ENCODE measurements at places on chromosomes 5 and 9.

GRCh38 chr5:74673011-74673790 is 11.8 kb upstream of the HEXB start:
- peak; percentile 48 for DNase-seq

DNA sequence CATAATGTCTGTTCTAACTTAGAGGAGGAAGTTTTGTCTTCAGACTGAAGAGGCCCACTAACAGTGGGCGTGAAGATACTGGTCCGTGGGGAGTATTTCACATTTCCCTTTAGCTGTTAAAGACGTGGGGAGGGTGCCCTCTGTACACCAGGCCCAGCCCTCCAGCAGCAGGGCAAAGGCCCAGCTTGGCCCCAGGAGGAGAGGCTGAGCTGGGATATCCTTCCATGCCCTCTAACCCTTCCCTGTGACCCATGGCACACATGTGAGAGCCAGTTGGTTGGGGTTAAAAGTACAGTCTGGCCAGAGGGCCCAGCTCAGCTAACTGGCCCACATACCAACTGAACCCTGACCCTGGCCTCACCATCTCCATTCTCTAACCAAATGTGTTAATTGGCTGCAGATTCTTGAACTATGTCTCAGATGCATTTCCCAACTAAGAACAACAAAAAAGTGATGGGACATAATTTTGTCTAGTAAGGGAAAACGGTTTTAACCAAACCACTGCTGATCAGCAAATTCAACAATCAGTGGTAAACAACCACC is 74.4 kb downstream of the LHFPL2 start:
- DNase-seq, result no peak

GRCh38 chr9:18756712-18757125 is 276.3 kb downstream of the SAXO1 start:
- DNase-seq, result no peak

- DNase-seq, result no peak
These were observed 42.8 kb downstream of the NEURL1B start for GRCh38 chr5:172683645-172684471.

DNA sequence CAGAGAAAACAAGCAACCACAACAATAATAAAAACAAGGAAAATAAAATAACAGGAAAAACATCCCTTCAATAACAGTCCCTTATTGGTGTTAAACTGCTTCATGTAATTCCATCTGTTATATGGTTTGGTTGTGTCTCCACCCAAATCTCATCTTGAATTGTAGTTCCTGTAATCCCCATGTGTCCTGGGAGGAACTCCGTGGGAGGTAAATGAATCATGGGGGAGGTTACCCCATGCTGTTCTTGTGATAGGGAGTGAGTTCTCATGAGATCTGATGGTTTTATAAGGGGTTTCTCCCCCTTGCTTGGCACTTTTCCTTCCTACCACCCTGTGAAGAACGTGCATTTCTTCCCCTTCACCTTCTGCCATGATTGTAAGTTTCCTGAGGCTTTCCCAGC is 369.8 kb downstream of the TMEM232 start:
- DNase-seq, result no peak

DNA sequence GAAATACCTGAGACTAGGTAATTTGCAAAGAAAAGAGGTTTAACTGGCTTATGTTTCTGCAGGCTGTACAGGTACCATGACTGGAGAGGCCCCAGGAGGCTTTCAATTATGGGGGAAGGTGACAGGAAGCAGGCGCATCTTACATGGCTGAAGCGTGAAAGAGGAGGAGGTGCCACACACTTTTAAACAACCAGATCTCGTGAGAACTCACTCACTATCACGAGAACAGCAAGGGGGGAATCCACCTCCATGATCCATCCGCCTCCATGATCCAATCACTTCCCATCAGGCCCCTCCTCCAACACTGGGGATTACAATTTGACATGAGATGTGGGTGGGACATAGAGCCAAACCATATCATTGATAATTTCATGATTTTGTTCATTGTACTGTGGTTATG is 2.5 kb upstream of the MED27 start:
- no peak for DNase-seq

GRCh38 chr5:80745490-80745889 is 90.7 kb upstream of the DHFR start:
- no peak for DNase-seq

GRCh38 chr9:78399153-78399552 is 102.2 kb downstream of the PSAT1 start:
- no peak for DNase-seq

DNA sequence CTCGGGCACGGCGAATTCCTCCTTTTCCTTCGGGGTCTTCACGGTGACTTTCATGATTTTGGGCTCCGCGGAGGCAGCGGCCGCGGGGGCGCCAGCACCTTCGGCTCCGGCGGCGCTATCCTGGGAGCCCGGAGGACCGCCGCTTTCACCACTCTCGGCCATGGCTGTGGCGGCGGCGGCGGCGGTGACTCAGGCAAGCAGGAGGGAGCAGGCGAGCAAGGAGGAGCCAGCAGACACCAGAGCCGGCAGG is 315 bp downstream of the UBQLN1 start:
- DNase-seq, result peak; percentile 88

DNA sequence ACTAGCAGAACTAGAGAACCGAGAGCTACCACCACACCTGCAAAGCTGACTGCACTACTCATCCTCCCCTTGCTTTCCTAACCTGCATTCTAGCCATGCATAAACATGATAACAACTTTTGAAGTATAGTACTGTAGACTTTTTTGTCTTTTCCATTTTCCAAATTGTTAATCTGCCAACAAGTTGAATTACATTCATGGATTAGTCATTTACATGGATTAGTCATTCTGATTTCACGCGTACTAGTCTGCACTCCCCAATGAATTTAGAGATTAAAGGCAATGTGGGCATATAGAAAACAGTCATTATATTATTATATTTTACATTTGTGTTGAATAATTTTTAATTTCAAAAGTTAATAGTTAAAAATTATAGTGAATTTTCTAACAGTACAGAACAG is 81.4 kb downstream of the EDIL3 start:
- DNase-seq, result no peak

DNA sequence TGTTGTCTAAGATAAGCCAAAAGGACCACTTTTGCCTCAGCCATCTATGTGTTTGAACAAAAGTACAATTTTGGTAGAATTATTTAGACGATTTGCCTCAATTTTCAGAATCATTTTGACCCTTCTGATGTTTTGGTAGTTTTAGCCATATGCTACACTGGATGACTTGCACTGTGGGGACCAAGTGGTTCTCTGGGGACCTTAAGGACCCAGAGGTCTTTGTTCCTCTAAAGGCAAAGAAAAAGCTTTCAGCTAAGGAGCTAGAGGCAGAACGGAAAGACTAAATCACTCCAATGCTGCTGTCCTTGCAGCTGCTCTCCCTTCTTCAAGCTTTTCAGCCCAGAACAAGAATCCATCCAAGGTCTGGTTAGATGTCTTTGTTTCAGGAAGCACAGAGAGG is 51.0 kb upstream of the APC start:
- no peak for DNase-seq

DNA sequence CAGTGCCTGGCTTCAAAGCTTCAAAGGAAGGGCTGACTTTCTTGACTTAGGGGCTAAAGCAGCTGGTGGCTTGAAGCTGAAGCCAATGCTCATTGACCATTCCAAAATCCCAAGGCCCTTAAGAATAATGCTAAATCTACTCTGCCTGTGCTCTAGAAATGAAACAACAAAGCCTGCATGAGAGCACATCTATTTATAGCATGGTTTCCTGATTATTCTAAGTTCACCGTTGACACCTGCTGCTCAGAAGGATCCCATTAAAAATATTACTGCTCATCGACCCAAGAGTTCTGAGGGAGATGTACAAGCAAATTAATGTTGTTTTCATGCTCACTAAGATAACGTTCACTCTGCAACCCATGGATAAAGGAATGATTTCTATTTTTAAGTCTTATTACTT is 6.7 kb downstream of the TMEM174 start:
- DNase-seq, result no peak

DNA sequence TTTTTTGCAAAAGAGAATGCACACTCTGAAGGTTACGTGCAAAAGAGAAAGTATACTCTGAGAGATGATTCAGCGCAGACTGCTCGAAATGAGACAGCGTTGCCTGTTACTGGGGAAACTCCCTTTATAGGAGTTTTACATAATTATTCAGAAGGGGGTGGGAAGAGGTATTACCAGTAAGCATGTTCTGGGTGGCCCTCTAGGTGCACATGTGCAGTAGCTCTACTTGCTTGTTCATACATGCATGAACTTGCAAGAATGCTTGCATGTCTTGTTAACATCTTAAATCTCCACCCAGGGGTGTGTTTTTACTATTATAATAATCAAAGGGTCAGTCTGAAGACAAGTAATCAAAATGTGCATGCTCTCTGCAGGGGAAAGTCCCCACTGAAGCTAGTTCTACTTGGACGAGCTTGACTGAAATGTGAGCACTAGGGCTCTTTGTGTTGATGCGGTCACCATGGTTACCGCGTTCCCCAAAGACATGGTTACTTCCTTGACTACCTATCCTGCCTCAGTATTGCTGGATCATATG is 75.5 kb downstream of the SGCD start:
- DNase-seq, result no peak

DNA sequence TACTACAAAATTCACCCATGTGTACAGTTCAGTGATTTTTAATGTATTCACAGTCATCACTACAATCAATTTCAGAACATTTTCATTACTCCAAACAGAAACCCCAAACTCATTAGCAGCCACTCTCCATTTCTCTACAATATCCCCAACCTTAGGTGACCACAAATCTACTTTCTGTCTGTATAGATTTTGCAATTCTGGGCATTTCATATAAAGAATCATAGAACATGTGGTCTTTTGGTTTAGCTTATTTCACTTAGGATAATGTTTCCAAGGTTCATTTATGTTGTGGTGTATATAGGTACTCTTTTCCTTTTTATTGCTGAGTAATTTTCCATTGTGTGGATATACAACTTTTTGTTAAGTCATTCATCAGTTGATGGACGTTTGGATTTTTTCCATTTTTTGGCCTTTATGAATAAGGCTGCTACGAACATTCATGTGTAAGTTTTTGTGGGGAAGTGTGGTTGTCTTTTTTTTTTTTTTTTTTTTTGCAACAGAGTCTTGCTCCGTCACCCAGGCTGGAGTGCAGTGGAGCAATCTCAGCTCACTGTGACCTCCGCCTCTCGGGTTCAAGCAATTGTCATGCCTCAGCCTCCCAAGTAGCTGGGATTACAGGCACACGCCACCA is 54.5 kb downstream of the DOCK8 start:
- DNase-seq, result no peak

DNA sequence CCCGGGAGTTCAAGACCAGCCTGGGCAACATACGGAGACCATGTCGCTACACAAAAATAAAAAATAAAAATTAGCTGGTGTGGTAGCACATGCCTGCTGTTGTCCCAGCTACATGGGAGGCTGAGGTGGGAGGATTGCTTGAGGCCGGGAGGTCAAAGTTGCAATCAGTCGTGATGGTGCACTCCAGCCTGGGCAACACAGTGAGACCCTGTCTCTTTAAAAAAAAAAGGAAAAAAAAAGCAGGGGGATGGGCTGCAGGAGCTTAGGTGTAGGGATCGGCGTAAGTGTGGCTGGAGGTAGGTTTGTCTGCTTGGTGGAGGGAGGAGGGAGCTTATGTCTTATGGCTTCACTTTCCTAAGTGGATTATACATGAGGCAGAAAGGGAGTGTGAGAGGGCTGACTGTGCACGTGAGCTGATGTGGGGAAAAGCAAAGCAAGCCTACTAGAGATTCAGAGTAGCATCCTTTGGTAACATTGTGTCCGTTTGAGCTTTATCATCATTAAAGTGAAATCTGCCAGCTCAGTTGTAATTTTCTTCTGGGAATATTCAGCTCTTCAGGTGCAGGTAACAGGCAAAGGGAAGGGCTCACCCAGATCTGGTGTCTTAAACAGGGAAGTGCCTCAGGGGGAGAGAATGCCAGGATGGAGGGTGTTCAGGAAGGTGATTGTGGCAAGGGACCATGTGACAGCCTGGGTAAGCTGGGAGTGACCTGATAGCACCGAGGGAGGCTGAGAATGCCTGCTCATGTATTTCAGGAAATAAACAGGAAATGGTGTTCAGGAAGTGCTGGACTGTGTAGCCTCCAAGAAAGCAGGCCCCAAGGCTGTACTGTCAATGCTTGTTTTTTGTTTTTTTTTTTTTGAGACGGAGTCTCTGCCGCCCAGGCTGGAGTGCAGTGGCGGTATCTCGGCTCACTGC is 17.6 kb upstream of the SETX start:
- peak; percentile 20 for DNase-seq

- no peak for DNase-seq
These were observed 326.4 kb upstream of the KLF4 start for GRCh38 chr9:107815782-107816560.

GRCh38 chr5:38451074-38451725 is 105.2 kb downstream of the LIFR start:
- DNase-seq, result peak; percentile 25

DNA sequence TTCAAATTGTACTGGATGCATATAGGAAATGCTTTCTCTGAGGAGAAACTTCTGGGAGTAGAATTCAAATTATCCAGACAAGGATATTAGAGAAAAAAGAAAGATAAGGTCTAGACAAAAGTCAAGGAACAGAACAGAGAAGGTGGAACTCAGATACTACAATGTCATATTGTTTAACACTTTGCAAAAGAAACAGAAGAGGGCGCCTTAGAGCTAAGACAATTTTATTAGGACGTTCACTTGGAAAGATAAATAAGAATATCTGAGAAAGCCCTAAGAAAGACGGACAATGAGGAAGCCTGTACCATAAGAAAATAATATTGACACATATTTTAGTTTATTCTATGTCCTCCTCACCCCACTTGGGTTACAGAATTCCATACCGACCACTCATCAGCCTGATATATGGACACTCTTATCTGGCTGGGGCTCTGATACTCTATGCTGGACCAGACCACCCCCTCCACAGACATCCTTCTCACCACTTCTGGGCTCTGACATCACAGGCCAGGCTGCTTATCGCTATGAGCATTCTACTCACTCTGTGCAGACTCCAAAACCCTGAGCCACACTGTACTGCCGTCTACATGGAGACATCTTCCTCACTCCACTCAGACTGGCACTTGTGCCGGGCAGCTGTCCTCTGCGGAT is 9.1 kb upstream of the AK3 start:
- peak; percentile 59 for DNase-seq

DNA sequence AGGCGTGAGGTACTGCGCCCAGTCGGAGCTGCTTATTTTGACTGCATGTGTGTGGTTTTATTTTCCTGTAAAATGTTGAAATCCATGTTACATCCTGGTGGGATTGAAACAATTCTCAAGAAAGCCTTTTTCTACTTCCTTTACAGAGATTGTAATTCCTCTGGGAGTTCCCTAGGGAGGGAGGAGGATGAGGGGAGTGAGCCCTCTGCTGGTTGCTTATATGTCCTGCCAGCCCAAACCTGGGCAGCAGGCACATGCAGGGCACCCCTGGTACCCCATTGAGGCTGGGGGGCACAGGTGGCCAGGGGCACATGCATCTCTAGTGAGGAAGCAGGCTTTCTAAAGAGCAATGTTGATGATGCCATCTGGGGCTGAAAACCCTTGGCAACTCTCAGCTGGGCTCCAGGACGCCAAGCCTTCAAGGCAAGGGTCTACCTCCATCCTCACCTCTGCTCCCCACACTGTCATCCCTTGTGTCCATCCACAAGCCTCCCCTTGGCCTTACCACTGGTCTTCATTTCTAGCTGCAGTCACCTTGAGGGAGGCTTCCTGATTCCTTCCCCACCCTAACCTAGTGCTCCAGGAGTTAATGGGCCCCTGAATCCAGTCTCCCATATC is 84.7 kb upstream of the TNFSF8 start:
- peak; percentile 69 for DNase-seq

GRCh38 chr9:120891245-120891883 is 14.4 kb upstream of the PHF19 start:
- DNase-seq, result no peak

- no peak for DNase-seq
These were observed 40.6 kb upstream of the SLIT3 start for GRCh38 chr5:169341556-169341955.

- DNase-seq, result no peak
These were observed 13.3 kb downstream of the PDGFRB start for GRCh38 chr5:150142185-150142958.
